ENCODE measurements at places on chromosomes 12 and 14.

GRCh38 chr12:69423037-69423905 lies 46.9 kb upstream of the FRS2 start:
- no peak for DNase-seq

DNA sequence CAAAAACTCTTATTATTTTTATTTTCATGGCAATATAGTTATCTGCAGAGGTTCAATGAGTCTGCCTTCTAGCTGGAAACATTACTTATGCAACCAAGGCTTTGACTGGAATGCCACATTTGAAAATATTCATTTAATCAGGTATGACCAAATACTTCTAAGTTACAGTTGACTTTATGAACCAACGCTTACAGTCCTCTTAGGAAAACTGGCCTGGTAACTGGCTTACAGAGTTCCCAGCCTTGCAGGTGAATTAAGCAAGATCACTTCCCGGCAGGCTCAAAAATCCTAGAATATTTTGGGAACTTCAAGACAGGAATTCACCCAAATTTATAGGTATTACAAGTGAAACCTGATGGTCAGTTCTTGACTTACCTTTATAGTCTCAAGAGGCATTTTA lies 12.3 kb downstream of the LRP6 start:
- no peak for DNase-seq

- DNase-seq, result no peak
Measured at GRCh38 chr12:132406493-132407450, 77.4 kb upstream of the GALNT9 start.

GRCh38 chr14:98341211-98341610 lies 930.8 kb downstream of the BCL11B start:
- DNase-seq, result no peak

- no peak for DNase-seq
Measured at GRCh38 chr12:87661786-87662377, 367.3 kb downstream of the C12orf50 start.

DNA sequence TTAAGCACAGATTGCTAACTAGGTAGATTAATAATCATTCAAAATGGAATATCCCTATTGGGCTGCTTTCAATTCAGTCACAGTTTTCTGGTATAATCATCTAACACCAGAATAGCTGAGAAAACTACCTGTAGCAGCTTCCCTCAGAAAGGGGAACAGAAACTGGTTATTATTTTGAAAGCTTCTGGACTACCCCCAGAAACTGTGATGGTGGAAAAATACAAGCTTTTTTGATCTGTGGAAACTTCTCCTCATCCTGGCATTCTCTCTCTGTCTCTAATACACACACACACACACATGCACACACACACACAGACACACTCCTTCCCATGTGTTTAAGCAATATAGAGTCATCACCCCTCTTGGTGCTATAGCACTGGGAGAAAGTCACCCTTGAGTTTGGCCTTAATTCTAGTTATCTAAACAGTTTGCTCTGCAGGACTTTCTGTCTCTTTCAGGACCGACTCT lies 251.5 kb upstream of the LMO3 start:
- DNase-seq, result no peak

DNA sequence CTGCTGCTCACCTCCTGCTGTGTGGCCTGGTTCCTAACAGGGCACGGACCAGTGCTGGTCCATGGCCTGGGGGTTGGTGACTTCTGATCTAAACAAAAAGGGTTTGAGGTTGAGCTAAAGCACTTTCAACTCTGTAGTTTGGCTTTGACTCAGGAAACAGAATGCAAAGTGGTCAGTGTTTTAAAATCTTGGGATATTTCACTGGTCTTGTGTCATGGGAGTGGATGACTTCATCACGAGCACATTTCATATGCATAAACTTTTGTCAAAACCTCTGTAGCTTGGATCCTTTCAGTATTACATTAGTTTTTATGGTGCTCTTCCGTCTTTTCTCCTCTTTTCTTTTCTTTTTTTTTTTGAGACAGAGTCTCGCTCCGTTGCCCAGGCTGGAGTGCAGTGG lies 25.6 kb downstream of the FAM161B start:
- no peak for DNase-seq

DNA sequence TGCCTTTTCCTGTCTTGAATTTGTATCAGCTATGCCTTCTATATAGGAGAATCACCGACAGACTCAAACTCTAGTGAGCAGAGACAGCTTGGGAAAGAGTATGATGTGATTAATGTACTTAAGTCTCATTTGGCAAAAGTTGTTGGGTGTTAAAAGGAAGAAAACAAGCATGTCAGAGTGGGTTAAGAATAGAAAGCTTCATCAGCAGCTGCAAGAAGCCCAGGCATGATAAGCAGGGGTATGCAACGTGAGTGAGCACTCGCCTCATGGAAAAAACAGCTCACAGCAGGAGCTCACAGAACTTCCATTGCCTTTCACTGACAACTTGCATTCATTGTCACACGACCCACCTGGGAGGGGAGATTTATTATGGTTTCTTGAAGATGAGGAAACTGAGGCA lies 35.9 kb upstream of the WNK1 start:
- no peak for DNase-seq

GRCh38 chr12:54390668-54391551 lies 6.4 kb upstream of the ZNF385A start:
- DNase-seq, result peak; percentile 64

- DNase-seq, result peak; percentile 44
Measured at GRCh38 chr14:97724265-97724731, 927.1 kb downstream of the VRK1 start.
